Astrocyte (in vitro differentiated cells and primary cell): ENCODE measurements at places on chromosomes 5 and 9. TPM values are rescaled to one million over a fixed set of nuclear protein-coding genes. Genes with fewer than 3 reads are reported as not detected.

The ACTL7A gene
- total RNA-seq = not detected in 2 replicates

The SPINK4 gene
- not detected in 2 replicates for total RNA-seq

The BDP1 gene
- 28.5 and 31.8 TPM in 2 replicates for total RNA-seq

The SLC34A3 gene
- 0.09 TPM in 1 of 2 replicates, not detected in the other for total RNA-seq

The CCDC171 gene
- total RNA-seq = 1.2 and 2.0 TPM in 2 replicates

The PCDHAC1 gene
- total RNA-seq = 5.7 and 5.9 TPM in 2 replicates

The MEIKIN gene
- total RNA-seq = not detected in 2 replicates

The SPINK6 gene
- not detected in 2 replicates for total RNA-seq

The MEGF10 gene
- total RNA-seq = 15.8 and 19.5 TPM in 2 replicates

The DBH gene
- not detected in 2 replicates for total RNA-seq

The C5orf34 gene
- 2.5 and 3.3 TPM in 2 replicates for total RNA-seq

The PPP2R2B gene
- total RNA-seq = 2.4 and 5.2 TPM in 2 replicates

The KLHL3 gene
- 8.9 and 11.8 TPM in 2 replicates for total RNA-seq

The PRLR gene
- total RNA-seq = 0.93 and 0.99 TPM in 2 replicates

The RANBP17 gene
- 15.9 and 16.2 TPM in 2 replicates for total RNA-seq

The TRMT10B gene
- total RNA-seq = 4.2 and 6.2 TPM in 2 replicates

The NUTM2F gene
- not detected in 2 replicates for total RNA-seq

The ACSL6 gene
- 0.07 TPM in 1 of 2 replicates, not detected in the other for total RNA-seq

The TRIM36 gene
- total RNA-seq = 4.4 and 5.9 TPM in 2 replicates
